ENCODE measurements at places on chromosomes 2 and 18.

DNA sequence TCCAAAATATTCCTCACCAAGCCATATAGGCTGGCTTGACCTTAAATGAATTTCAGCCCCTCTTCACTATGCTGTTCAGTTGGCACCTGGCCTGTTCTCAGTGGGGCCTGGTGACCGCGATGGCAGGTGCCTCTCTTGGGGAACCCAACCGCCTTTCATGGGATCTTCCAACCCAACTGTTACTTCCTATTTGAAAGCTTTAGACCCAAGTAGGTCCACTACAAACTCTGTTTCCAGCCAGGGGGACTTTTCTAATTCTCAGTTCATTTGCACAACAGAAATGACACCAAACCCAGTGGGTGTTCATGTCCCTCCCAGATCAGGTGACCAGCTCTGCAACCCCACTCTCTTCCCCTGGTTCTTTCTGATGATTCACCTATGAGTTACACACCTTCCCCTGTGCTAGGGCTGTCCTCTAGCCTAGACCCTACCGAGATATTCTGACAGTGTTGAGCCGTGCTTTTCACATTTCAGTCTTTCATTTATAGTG lies 35.6 kb upstream of the NDUFV2 start:
- DNase-seq = no peak

DNA sequence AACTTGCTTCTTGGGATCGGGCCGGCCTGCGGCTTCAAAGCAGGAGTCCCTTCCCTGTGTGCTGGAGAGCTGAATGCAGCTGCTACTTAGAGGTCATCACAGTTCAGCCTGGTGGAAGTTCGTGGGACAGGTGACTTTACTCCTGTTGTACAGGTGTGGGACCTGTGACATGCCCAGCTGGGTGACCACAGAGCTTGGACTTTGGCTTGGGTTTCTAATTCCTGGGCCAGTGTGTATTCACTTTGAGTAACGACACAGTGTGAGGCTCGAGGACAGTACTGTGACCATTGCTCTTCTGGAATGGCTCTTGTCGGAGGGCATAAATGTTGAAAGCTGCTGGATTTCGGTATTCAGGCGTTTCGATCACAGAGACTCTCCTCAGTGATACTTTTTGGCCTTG lies 114.5 kb downstream of the STPG4 start:
- no peak for DNase-seq

- no peak for DNase-seq
Observed at GRCh38 chr2:147854557-147855134, 9.8 kb downstream of the ACVR2A start.

GRCh38 chr2:155653176-155653575 lies 679.3 kb downstream of the NR4A2 start:
- DNase-seq = no peak

GRCh38 chr2:183227176-183227575 lies 102.9 kb downstream of the NUP35 start:
- DNase-seq = no peak
